ENCODE measurements at places on chromosomes 13 and 19.

DNA sequence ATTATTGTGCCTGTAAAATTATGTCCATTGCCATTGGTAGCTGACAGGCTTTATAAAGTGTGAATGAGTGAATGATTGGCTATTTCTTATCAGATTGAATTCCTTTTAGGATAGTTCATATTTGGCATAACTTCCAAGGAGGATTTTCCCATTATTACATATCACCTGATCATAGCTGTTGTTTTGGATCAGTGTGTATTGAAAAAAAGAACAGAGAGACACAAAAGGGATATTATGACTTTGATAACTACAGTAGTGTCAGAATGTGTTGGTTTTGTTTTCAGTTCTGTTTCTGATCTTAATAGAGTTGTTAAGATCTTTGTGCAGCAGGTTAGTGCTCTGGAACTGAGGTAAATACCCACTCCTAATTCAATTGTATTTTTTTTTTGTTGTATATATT is 103.8 kb downstream of the LRCH1 start:
- DNase-seq = no peak

- peak; percentile 65 for DNase-seq
Measured at GRCh38 chr19:38729653-38730469, 14.4 kb downstream of the CAPN12 start.

DNA sequence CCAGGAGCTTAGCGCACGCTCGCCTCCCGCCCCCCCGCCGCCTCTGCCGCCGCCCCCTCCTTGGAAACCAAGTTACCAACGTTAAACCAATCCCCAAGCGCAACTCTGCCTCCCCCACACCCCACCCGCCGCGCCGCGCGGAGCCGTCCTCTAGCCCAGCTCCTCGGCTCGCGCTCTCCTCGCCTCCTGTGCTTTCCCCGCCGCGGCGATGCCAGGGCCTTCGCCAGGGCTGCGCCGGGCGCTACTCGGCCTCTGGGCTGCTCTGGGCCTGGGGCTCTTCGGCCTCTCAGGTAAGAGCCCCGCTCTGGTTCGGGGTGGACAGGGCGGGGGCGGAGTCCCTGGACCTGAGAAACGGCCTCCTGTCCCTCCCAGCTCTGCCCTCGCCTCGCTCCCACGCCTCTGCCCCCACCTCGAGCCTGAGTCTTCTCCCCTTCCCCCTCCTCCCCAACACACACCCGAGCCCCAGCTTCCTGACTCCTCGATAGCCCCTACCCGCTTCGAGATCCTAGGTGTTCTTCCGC is at the start of gene ICAM5:
TSS of gene ICAM5 (plus strand) at position 117 of the 521 bp plus-strand sequence. CDS start at position 209, 92 bp downstream.
- DNase-seq = no peak

GRCh38 chr19:33376941-33377557 is 3.5 kb downstream of the CEBPG start:
- DNase-seq = no peak

DNA sequence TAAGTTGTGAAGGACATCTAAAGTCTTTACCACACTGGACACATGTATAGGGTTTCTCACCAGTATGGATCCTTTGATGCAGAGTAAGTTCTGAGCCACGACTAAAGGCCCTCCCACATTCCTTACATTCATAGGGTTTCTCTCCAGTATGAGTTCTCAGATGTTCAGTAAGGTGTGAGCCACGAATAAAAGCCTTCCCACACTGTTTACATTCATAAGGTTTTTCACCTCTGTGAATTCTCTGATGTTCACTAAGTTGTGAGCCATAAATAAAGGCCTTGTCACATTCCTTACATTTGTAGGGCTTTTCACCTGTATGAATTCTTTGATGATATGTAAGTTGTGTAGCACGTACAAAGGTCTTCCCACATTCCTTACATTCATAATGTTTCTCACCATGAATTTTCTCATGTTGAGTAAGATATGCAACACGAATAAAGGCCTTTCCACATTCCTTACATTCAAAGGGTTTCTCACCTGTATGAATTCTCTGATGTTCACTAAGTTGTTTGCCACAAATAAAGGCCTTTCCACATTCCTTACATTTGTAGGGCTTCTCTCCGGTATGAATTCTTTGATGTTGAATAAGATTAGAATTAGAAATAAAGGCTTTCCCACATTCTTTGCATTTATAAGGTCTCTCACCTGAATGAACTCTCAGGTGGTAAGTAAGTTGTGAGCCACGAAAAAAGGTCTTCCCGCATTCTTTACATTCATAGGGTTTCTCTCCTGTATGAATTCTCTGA is 29.8 kb downstream of the ZNF571 start:
- DNase-seq = peak; percentile 29

DNA sequence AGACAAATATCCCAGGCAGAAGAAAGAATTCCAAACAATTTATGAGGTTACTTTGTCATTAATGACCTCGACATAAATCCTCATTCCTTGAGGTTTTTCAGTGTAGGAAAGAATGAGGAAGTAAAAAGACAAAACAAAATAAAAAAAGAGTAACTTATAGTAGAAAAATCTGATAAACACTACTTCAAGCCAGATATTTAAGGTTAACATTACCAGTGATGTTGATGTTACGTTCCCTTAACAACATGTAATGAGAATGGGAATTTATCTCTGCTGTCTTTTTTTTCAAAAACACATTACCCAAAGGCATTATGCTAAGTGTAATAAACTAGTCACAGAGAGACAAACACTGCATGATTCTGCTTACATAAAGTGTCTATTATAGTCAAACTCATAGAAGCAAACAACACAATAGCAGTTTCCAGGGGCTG is 935.1 kb downstream of the SLITRK1 start:
- peak; percentile 77 for DNase-seq

- no peak for DNase-seq
Measured at GRCh38 chr13:48733739-48734335, 80.1 kb downstream of the CYSLTR2 start.

- no peak for DNase-seq
Measured at GRCh38 chr13:64553411-64554129, 2676.6 kb downstream of the PCDH9 start.

GRCh38 chr19:43498233-43498842 is 6.2 kb downstream of the PHLDB3 start:
- no peak for DNase-seq

- no peak for DNase-seq
Measured at GRCh38 chr19:19661141-19661674, 2.3 kb downstream of the ATP13A1 start.

GRCh38 chr19:3670796-3671679 is 29.2 kb downstream of the PIP5K1C start:
- no peak for DNase-seq
